NCI-H146 (cell line): ENCODE measurements at places on chromosomes 2 and 18.

DNA sequence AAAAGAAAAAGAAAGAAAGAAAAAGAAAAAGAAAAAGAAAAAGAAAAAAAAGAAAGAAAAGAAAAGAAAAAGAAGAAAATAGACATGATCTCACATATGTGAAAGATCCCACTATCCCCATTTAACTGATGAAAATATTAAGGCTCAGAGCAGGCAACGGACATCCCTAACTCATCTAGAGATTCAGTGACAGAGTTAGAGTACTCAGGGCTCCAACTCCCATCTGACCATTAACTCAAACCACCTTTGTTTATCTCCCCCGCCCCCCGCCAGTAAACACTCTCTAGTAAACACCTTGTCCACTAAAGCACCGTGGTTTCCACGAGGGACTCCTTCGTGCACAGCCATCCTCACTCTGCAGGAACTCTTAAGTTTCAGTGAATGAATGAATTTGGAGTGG lies 142.9 kb downstream of the TGIF1 start:
- DNase-seq = no peak

- peak; percentile 97 for DNase-seq
Measured at GRCh38 chr18:51890762-51891161, 449.2 kb upstream of the DCC start.

GRCh38 chr2:98713332-98714015 lies 17.5 kb downstream of the MGAT4A start:
- no peak for DNase-seq

DNA sequence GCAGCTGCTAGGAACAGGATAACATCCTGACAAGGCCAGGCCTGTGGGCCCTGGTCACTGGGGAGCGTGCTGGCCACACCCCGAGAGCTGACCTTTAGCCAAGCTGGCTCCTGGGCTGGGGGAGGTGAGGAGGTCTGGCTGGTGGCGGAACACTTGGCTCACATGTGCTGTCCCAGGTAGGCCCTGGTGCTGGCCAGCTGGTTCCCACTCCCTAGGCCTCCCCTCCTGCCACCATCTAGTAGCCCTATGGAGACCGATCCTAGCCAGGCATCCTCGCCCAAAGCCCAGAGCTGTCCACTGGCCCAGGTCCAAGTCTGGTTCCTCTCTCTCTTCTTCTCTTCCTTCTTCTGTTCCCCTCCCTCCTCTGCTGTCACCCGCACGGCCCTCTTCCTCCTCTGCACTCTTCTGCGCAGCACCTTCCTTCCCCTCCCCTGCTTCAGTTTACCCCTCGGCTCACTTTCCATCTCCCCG lies 52.4 kb downstream of the TNS1 start:
- no peak for DNase-seq

GRCh38 chr2:216596236-216596979 lies 36.8 kb upstream of the IGFBP2 start:
- DNase-seq = peak; percentile 60

DNA sequence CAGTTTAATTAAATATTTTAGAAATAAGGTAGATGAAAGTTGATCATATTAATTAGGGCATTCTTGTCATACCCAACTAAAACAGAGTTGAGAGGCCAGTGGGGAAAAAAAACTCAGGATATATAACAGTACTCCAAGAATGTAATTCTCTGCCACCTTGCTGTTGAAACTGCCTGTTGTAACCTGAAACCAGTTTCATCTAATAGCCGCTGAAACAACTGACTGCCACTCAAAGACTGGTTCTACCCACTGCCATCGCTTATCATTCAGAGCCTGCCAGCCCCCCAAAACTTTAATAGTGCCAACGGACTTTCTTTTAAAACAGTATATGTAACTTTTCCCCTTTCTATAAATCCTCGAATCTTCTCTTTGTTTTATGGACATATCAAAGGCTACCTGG lies 37.7 kb upstream of the FSIP2 start:
- DNase-seq = no peak

DNA sequence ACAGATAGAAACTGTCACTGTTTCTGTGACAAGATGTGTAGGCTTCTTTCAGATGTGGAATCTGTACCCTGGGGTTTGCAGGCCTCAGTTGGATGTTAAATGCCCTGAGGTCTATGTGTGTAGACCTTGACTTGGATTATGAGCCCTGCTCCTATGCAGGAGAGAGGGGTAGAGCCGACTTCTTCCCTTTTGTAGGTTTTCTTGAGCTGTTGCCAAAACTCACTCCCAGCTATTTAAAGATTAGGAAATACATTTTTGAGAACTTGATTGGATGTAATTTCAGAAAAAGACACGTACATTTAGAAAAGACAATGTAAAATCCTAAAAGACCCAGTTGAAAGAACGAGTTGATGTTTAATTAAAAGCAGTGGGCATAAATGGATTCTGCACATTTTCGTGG lies 374.8 kb downstream of the SLC4A3 start:
- no peak for DNase-seq

DNA sequence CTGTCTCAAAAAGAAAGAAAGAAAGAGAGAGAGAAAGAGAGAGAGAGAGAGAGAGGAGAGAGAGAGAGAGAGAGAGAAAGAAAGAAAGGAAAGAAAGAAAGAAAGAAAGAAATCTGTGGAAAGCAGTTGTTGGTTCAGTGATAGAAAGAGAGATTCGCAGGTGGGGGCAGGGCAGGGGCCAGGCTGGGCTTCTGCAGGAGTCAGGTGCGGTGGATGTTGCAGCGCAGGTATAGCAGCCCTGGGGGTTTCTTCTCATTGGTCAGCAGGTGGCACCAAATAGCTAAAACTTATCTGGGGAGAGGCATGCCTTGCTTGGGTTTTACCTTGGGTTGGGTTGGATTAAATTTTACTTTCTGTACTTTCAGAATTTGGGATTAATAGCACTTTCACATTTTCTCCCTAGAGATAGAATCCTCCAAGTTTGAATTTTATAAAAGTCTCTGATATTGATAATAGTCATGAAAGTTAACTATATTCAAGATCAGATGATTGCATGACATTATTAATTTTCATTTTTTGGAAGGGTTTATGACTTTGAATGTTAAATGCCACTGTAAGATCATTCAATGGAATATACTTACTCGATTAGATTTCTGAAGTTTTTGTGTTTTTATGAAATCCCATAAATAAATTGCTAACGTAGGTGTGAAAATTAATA lies 66.6 kb downstream of the SPTBN1 start:
- peak; percentile 82 for DNase-seq

DNA sequence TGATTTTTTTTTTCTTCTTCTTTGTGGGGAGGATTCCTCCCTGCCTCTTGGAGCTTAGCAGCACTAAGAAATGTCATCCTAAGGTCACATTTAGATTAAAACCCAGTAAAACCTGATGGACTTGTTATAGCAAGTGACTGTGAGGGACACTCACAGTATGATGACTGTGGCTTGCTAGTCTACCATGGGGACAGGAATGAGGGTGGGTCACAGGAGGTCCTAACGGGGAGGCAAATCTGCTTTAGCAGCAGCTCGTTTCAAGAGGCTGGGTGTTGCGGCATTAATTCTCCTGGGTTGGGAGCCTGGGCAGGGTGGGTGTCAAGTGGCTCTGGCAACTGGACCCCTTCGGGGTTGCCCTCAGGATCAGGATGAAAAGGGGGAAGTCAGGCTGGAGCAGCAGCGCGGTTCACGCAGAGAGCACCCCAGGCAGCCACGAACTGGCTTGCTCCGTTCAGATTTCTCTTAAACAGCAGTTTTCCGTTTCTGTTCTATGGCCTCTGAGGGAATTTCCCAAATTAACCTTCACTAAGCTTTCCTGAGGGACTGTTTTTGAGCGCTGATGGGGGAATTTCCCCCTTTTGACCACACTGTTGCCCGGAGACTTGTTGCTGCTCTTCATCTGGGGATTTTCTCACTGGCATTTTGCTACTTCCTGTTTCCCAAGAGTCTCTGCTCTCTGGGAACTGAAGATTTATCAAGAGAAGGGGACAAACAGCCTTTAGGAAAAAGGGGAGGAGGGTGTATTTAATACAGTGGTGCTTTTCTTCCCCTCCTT lies 59.8 kb upstream of the PELI1 start:
- peak; percentile 14 for DNase-seq

GRCh38 chr2:168470320-168471162 lies 14.5 kb downstream of the CERS6 start:
- DNase-seq = no peak
